ENCODE measurements at places on chromosomes 5 and 9.
A peak's percentile ranks its signal among the peaks of the same experiment; 100 is the strongest.

GRCh38 chr5:32936329-32936728 is 225.2 kb downstream of the NPR3 start:
- DNase-seq: no peak

DNA sequence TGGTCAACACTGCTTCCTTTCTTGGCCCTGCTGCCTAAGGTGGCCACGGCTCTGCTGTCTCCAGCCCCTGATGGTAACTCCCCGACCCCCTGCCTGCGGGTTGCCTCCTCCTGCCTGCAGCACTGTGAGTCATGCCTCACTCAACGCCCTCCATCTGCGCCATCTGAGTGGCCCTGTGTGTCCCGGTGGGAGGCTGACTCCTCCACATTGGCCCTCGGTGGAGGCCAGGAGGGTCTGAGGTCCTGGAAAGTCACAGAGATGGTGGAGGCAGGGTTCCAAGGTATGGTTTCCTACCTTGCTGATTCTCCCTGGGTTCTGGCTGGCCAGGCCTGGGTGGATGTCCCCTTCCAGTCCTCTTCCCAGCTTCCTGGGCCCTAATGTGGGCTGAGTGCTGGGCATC is 64.5 kb upstream of the ADAMTS2 start:
- DNase-seq: no peak

DNA sequence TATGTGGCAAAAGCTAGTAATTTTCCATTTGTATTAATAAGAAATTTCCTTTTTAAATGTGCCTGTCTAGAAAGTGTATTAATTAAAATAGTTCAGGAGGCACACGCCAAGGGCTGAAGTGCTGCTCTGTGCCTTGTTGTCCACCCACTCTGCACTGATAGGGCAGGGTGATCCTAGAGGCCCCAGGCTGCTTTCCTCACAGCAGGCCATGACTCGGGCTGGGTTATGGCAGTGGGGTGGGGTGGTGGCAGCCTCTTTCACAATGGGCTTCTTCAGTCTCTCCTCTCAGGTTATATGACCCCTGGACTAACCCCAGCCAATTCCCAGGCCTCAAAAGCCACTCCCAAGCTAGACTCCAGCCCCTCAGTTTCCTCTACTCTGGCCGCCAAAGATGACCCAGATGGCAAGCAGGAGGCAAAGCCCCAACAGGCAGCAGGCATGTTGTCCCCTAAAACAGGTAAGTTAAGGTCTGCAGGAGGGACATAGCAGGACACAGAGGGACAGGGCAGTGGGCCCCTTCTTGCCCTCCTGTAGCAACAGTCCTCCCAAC is 19.5 kb downstream of the CD74 start:
- DNase-seq: no peak

- DNase-seq: no peak
Observed at GRCh38 chr5:169778622-169779596, 141.8 kb downstream of the DOCK2 start.

DNA sequence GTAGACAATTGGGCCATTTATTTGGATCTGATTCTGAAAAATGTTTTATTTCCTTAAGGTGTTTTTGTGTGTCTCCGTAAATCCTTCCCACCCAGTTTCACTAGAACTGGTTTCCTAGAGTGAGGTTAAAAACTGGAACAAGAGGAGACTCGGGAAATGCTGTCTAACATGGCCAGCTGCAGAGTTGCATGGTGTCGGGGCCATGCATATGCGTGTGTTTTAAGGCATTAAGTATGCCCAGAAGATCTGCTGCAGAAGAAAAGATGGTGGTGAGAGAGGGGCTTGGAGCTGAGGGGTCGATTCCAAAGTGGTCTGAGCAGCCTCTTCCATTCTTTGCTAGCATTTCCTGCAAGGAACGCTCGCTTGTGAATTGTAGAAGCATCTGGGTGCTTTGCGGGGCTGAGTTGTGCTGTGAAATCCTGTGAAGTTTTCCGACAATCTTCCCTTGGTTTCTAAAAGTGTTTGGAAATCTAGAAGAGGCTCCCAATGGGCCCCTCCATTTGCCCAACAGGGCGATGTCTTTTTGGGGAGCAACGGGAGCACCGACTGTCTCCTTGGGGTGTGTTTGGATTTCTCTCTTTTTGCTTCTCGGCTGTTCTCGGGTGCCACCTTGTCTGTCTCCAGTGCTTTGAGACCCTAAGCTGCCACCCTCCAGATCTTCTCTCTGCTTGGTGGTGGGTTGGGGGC is 113.8 kb downstream of the COL5A1 start:
- DNase-seq: no peak

DNA sequence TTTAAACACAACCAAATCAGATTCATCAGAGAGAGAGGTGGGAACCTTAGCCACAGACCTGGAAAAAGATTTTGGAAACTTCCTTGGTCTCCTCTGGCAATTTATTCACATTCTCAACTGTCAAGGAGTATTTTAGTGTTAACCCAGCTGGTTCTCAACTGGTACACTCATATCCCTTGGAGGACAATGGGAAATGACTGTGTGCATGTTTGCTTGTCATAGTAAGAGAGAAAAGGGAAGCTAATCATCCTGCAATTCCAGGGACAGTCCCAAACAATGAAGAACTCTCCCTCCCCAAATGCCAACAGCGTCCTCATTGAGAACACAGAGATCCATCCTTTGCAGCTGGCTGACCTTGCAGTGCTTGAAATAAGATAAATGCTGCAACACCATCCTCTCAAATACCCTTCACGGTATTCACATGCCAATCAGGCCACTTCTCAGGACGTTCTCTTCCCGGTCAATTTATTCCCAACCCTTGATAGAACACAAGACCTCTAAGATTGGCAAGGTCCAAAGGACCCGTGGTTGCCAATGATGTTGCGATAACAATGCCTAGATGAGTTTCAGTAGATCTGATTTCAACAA is 75.5 kb downstream of the EPB41L4B start:
- no peak for DNase-seq

- DNase-seq: no peak
Observed at GRCh38 chr5:19615661-19616060, 372.3 kb downstream of the CDH18 start.

- peak; percentile 45 for DNase-seq
Observed at GRCh38 chr9:133658442-133659431, 22.6 kb downstream of the DBH start.

DNA sequence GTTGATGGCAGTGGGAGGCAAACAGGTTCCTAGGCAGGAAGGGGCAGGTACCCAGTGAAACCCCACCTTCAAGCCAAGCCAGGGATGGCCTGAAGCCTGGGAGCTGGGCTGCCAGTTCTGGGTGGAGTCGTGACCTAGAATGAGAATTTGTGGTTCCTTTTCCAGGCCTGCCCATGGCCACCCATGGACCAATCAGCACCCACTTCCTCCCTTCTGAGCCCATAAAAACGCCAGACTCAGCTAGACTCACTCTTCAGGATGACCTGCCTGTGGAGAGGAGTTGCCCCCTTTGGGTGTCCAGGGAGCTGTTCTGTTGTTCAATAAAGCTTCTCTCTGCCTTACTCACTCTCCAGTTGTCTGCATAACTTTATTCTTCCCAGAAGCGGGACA is 144.0 kb upstream of the MRPS30 start:
- no peak for DNase-seq

DNA sequence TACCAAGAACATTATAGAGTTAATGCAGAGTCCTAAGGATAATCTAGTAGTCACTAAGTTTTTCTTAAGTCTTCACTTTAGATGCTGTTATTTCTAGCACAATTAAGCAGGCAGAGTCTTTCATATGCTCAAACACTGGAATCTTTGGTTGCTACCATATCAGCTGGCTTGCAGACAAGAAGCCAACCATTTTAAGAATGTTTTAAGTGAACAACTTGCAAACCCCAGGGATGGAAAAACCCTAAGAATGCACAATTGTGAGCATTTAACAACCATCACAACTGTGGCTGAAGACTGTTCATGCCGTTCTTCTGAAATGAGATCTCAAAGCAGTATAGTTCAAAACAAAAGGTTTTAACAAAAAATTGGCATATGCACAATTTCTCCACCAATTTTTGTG is 55.1 kb downstream of the CSNK1A1 start:
- DNase-seq: no peak

DNA sequence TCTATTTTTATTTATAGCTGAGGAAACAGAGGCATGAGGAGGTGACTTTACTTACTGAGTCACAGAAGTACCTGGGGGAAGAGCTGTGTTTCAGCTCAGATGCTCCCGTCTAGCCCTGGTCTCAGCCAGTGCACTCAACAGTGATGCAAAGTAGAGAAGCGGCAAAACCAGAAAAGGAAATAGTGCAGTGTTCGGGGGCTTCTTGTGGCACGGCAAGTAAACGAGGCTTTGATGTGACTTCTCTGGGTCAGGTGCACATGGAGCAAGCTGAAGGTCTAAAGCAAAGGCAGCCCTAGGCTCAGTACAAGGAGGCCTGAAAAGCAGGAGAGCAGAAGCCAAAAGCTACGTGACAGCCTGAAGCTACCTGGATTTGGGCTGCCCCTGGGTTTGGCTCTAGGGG is 526.7 kb upstream of the ADAMTS16 start:
- DNase-seq: no peak

DNA sequence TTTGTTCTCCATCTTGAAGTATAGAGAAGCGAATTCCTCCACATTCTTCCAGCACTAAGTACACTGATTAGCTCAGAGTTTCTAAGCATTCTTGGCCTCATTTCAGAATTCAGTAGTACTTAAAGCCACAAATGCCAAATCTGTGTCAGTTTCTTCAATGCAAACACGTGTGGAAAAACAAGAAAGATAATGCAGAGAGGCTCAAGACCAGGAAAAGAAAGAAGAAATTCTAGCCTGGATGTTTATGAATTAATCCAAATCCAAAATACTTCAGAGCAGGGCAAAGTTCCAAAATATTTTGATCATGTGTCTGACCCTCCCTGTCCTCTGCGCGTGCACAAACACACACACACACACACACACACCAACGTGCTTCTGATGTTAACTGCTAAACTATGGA is 457.6 kb downstream of the SLCO4C1 start:
- DNase-seq: no peak

GRCh38 chr9:8437876-8438275 is 638.3 kb upstream of the DMAC1 start:
- DNase-seq: no peak

DNA sequence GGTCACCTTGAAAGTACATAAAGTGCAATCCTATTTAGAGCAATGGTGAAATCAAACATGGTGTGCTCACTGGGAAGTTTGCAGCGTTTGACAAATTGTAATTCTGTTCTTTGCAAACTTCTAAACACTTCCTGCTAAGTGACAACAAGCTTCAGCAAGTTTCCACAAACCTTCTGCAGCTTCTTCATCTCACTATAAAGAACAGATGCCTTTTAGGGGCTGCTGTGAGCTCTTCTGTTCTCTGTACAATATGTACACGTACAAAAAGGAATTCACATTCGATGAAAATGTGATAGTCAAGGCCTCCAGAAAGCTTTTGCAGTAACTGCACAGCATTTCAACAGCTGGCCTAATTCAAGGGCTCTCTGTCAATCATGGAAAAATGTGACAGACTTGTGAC is 543.1 kb downstream of the CETN3 start:
- no peak for DNase-seq

GRCh38 chr5:81242906-81243436 is 9.8 kb downstream of the CKMT2 start:
- no peak for DNase-seq

GRCh38 chr9:94228616-94229015 is 30.5 kb upstream of the ZNF169 start:
- DNase-seq: no peak

- no peak for DNase-seq
Observed at GRCh38 chr5:158886957-158887356, 212.8 kb downstream of the EBF1 start.

DNA sequence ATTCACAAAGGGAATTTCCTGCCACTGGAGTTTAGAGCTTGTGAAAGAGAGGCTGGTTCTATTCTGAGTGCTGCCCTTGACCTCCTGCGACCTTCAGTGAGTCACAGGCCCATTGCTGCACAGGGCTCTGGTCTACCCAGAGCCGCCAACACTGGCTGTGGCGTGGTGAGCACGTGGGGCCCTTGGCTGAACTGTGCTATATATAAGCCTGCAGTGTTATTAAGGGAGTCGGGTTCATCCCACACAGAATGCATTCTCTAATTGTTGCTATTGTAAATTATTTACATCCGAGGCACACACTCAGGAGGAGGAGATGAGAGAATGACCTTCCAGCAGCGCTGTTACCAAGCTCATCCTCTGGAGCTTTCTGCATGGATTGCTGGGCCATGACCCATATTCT is 47.1 kb downstream of the BRINP1 start:
- DNase-seq: no peak

DNA sequence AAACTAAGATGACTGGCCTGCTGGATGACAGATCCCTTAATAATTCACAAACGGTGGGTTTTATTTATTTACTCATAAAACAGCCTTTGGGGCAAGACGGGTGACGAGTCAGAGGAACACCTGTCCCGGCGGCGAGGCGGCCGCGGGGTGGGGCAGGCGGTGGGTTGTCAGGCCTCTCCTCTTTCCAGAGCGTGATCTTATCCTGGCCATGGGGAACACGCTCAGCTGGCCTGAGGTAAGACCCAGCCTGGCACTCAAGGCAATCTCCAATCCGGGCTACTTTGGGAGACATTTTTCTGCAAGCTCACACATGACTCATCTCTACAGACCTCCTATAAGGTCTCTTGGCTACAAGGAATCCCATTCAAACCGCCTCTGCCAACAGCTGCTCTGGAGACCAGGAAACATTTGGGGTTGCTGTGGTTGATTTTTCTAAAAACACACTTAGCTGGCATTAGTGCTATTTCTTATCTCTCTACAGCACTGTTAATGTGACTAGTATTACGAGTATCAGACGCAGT is 6.3 kb downstream of the RAPGEF1 start:
- peak; percentile 53 for DNase-seq

- no peak for DNase-seq
Observed at GRCh38 chr5:5089895-5090649, 50.1 kb upstream of the ADAMTS16 start.

DNA sequence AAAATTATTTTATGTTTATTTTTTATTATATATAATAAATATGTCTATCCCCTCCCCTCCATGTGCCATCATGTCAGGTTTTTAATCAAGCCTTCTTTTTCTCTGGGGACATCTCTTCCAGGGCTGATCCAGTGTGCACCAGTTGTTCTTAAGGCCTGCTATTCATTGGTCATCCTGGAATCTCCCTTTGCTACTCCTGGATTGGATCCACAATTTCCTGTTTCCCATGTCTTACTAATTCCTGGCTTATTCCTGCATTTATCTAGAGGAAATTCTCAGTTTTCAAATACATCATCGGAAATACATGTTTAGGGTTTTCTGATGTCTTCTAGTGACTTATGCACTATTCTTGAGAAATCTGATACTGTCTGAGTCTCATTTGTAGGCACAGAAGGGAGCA is 56.8 kb downstream of the ANGPTL2 start:
- no peak for DNase-seq

DNA sequence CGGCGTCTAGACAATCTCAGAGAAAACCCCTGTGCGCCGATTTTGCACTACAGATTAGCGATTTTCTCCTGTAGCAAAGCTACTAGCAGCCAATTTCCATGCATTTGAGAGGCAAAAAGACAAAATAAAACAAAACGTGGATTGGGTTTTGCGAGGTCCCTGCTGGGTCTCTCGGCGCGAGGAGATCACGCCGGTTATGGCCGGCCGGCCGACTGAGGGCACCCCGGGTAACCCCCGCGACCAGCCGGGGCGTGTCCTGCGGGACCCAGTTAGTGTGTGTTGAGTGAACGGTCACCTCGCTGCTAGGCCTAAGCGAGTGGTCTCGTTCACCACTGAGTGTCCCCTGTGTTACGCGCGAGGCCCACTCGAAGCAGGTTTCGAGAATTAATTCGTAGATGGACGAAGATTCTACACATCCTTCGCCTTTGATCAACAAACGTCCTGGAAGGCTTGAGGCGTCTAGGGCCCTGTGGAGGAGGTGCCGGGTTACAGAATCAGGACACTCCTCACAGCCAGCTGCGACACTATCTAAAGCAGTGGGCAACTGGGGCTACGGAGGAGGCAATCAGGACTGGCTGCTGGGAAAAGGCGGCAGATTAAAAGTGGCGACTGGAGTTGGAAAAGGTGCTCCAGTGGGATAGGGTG is 764 bp upstream of the VDAC1 start:
- peak; percentile 7 for DNase-seq

All from CD4-positive, alpha-beta T cell treated with Interleukin-17A for 4 hours (primary cell).